Smooth muscle cell of the coronary artery (primary cell): ENCODE measurements at places on chromosomes 3 and 15. TPM values are rescaled to one million over a fixed set of nuclear protein-coding genes. Genes with fewer than 3 reads are reported as not detected.

Gene IL5RA
- total RNA-seq, result not detected in 2 replicates

Gene FBXL22
- total RNA-seq, result 0.53 TPM in 1 of 2 replicates, not detected in the other

Gene PLA2G4D
- not detected in 2 replicates for total RNA-seq

Gene TSEN2
- total RNA-seq, result 10.8 and 18.7 TPM in 2 replicates

Gene PTX3
- total RNA-seq, result 809 and 818 TPM in 2 replicates

Gene NR1I2
- 0.08 TPM in 1 of 2 replicates, not detected in the other for total RNA-seq

Gene CCDC54
- not detected in 2 replicates for total RNA-seq

Gene PDZRN3
- 14.3 and 132 TPM in 2 replicates for total RNA-seq

Gene TMEM266
- 0.82 TPM in 1 of 2 replicates, not detected in the other for total RNA-seq

Gene ZDHHC23
- total RNA-seq, result 0.70 and 2.0 TPM in 2 replicates

Gene FOXB1
- total RNA-seq, result not detected in 2 replicates
